ENCODE measurements at places on chromosomes 1 and 21. TPM values are rescaled to one million over a fixed set of nuclear protein-coding genes. Genes with fewer than 3 reads are reported as not detected.
A peak's percentile ranks its signal among the peaks of the same experiment; 100 is the strongest.

DNA sequence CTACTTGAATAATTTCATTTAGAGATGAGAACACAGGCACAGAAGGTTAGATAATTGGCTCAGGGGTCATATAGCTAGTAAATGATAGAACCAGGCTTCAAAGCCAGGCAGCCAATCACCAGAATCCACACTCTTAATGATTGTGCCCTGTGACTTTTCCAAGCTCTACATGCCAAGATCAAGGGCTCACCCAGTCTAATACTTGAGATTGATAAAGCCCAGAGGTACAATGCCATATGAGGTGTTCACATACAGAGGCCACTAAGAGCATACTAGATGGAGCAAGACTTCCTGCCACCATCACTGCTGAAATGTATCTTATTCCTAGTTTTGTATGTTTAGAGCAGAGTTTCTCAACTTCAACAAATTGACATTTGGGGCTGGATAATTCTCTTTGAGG lies 40.9 kb upstream of the MCOLN3 start:
- no peak for DNase-seq

DNA sequence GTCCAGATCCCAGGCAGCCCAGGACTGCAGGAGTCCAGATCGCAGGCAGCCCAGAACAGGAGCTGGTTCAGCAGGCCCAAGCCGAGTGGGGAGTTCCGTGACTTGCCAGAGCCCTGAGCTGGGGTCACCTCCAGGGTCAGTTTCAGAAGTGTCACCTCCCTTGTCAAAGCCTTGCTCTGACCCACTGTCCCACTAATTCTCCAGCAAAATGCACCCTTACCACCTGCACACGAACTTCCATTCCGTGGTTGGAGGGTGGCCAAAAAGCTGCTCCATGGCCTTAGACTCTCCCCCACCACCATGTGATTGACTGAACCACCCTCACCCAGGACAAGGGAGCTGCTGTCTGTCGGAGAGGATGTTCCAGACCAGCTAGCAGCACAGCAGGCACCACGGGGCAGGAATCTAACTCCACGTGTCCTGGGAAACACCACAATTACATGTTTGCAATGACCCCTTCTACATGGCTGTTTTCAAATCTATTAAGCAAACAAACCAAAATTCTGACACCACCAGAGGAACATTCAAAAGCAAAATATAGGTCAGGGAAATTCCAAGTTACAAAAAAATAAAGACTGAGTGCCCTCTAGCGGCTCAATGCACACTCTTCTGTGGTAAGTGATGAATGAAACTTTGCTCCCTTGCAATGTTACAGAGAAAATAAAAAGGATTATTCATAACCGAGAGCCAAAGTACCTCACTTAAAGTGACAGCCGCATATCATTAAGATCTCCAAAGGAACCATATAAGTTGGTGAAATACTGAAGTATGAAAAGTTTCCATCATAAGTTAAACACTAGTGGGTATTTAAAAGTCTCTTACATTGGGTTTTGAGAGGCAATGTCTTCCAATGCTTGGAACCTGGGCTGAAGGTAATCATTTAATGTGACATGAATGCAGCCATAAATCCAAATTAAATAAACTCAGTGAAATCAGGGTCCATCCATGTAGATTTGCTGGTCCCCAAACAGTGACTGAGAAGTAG lies 76.3 kb downstream of the NPHP4 start:
- DNase-seq, result peak; percentile 54

DNA sequence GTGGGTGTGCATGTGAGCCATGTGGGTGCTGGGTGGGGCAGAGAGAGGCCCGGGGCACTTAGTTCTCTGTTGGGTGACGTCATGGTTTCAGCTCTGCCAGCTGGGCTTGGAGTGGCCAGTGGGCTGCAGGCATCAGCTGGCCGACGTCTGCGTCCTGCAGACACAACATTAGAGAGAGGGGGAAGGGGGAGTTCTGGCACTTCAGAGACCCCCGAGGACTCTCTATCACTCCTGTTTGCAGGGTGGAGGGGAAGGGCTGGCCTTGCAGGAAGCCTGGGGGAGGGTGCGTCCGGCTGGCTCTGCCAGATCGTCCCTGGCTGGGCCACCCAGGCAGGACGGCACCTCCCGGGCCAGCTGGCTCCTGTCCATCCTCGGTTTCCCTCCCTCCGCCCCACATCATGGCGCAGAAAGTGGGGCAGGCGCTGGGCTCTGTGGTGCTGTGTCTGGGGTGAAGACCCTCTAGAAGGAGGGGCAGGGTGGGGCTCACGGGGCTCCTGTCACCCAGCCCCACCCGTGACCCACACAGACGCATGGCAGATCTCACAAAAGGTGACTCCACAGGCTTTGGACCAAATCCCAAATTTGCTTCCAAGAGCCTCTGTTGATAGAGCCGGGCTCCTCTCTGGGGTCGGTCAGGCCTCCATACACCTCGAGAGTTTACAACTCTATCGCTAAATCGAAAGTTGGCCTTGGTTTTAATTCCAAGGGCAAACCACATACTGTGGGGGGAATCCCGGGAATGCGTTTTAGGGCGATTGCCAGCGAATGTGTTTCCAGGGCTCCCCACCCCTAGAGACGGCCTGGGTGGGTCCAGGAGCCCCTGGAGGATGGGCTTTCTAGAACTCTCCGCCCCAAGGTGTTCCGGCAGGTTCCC lies 73.4 kb upstream of the TTC34 start:
- no peak for DNase-seq

DNA sequence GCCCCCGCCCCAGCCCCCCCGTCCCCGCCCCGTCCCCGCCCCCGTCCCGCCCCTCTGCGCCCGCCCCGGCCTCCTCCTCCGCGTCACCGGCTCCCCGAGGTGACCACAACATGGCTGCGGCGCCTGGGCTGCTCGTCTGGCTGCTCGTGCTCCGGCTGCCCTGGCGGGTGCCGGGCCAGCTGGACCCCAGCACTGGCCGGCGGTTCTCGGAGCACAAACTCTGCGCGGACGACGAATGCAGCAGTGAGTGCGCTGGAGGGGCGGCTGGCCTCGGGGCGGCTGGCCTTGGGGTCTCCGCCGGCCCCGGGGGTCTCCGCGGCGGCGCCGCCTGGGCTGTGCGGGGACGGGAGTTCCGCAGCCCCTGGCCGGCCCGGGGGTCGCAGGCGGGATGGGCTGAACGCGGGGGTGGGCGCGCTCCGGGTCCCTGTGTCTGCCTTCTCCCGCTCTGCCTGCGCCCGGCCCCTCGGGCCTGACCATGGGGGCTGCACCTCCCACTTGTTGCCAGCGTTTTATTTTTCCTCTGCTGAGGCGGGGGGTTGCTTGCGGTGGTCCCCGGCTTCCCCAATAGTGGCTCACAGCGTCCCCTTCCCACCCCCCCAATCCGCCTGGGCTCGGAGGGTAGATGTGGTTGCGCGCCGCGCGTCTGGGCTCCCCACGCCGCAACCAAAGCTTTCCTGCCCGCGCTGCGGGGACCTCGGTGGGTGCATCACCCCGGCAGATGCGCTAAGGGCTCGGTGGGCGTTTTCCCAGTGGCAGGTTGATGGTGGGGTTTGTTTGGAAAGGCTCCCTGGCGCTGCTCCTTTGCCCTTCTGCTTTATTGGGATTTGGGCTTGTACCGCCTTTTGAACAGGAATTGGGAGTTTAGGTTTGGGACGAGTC lies at the start of gene MIA3:
Gene MIA3 (plus strand): TSS at position 97 of the 879 bp plus-strand sequence. CDS start 14 bp downstream, at position 111.
- DNase-seq, result peak; percentile 81

The MAGOH gene
- total RNA-seq, result 42.3 TPM

The MT1HL1 gene
- not detected for total RNA-seq

All from lung microvascular endothelial cell (primary cell).